ENCODE measurements at places on chromosomes 13 and 19.

DNA sequence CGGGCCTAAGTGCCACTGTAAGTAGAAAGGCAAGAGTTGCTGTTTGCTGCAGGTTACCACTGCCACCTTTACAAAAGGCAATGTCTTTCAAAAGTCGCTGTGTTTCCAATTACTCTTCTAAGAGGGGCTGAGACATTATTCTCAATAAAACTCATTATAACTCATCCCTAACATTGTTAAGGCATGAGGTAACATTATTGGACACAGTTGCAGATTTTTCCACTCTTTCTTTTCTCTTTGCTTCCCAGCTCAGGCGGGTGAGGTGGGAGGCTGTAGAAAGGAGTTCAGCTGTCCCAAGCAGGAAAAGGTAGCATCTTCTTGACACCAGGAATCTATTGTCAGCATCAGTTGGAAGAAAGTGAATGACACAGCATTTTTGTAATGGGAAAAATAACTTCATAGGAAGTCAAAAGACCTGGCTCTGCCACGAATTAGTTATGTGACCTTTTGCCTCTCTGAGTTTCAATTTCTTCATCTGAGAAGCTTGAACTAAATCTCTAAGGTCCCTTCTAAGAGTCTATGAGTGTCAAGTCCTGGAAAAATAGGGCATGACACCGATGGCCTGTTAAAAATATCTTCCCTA, 2.1 kb upstream of the UBL3 start:
- no peaks in the 10 kb centered on the region for H3K36me3 ChIP-seq
- H3K27me3 ChIP-seq: no peaks in the 10 kb centered on the region
- H3K4me1 ChIP-seq: no peaks in the 10 kb centered on the region
- no peak overlapping the region for H3K27ac ChIP-seq
- no peak overlapping the region for H3K4me3 ChIP-seq

- H3K4me3 ChIP-seq: no peak overlapping the region
- no peak overlapping the region for H3K27ac ChIP-seq
- H3K27me3 ChIP-seq: no peaks in the 10 kb centered on the region
- no peaks in the 10 kb centered on the region for H3K36me3 ChIP-seq
- DNase-seq: no peak
Measured at GRCh38 chr13:45787346-45787745, 64.2 kb downstream of the SIAH3 start.

DNA sequence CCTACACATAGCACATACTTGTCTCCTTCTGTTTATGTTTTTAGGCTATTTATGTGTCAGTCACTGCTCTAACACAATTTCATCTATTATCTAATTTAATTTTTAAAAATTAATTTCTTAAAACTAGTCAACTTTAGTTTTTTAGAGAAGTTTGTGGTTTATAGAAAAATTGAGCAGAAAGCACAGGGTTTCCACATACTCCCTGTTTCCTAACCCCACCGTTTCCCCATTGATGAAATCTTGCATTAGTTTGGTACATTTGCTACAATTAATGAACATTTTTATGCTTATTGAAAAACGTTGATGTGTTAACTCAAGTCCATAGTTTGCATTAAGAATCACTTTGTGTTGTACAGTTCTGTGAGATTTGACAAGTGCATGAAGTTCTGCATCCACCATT, 53.5 kb downstream of the TNFSF13B start:
- peaks cover 19% of the 10 kb centered on the region for H3K27me3 ChIP-seq
- H3K4me1 ChIP-seq: no peaks in the 10 kb centered on the region
- H3K36me3 ChIP-seq: no peaks in the 10 kb centered on the region
- H3K4me3 ChIP-seq: no peak overlapping the region

DNA sequence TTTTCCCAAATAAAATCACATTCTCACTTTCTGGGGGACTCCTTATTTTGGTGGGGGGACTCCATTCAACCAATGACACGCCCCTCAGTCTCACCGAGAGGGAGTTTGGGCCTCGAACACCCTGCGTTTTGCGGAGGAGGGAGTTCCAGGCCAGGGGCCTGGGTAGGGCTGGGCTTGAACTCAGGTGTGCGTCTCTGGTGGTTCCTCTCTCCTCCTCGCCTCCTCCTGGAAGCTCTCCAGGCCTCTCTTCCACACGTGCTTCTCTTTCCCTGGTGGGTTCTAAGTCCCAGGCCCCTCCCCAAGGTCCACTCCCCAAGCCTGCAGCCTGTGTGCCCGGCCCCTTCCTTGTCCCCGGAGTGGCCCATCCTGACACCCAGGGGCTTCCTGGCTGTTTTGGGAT, 14.7 kb downstream of the MEX3D start:
- H3K27me3 ChIP-seq: no peaks in the 10 kb centered on the region
- no peak overlapping the region for H3K27ac ChIP-seq
- H3K4me1 ChIP-seq: no peaks in the 10 kb centered on the region
- H3K4me3 ChIP-seq: no peak overlapping the region

DNA sequence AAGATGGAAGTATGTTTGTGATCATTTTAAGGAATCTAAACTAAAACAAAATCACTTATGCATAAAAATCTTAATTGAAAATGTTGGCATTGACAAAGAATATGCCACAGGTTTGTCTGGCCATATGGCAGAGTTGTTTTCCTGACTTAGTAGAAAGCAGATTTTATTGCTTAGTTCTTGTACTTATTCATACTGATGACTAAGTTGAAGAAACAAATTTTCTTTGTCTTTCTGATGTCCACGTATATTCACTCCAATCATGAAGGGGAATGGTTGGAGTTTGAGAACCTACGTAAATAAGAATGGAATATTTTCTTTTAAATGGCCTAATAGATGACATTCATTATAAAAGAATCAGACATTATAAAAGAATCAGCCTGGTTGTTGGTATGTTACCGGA, 8.0 kb upstream of the GPC6 start:
- peaks cover 7% of the 10 kb centered on the region for H3K4me1 ChIP-seq
- DNase-seq: no peak
- H3K36me3 ChIP-seq: no peaks in the 10 kb centered on the region
- no peaks in the 10 kb centered on the region for H3K27me3 ChIP-seq

- H3K36me3 ChIP-seq: peaks cover 2% of the 10 kb centered on the region
- no peak for DNase-seq
- no peaks in the 10 kb centered on the region for H3K27me3 ChIP-seq
- H3K4me3 ChIP-seq: no peak overlapping the region
- H3K27ac ChIP-seq: no peak overlapping the region
Measured at GRCh38 chr19:34690372-34690771, 12.9 kb downstream of the ZNF302 start.

DNA sequence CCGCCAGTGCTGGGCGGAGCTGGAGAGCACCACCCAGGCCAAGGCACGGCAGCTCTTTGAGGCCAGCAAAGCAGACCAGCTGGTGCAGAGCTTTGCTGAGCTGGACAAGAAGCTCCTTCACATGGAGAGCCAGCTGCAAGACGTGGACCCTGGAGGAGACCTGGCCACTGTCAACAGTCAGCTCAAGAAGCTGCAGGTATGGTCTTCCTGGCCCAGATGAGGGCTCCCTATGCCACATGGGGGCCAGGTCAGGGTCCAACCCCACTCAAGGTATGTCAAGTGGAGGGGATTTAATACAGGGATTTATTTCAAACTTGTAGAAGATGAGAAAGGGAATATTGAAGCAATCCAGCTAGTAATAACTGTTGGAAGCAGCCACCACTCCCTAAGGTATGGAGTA, 42.5 kb upstream of the SHKBP1 start:
- H3K4me3 ChIP-seq: no peak overlapping the region
- no peaks in the 10 kb centered on the region for H3K27me3 ChIP-seq
- H3K27ac ChIP-seq: no peak overlapping the region
- no peak for DNase-seq
- H3K4me1 ChIP-seq: no peaks in the 10 kb centered on the region
- no peaks in the 10 kb centered on the region for H3K36me3 ChIP-seq

DNA sequence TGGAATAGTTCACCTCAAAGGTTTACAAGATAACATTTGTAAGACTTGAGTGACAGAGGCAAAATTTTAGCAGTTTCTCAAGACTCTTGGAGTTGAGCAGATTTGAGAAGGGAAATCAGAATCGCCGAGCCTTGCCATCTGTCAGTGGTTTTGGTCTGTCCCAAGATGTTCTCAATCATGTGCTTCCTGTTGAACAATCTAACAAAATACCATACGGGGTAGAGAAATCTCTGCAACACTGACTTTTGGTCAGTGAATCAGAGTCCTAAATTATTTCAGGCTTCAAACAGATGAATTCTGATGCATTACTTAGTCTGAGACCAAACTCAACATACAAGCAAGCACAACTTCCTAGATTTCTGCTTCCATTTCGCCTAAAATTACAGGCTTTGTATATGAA, 3.8 kb downstream of the KCTD12 start:
- peaks cover 43% of the 10 kb centered on the region for H3K4me1 ChIP-seq
- no peak overlapping the region for H3K4me3 ChIP-seq
- H3K27ac ChIP-seq: no peak overlapping the region
- no peak for DNase-seq
- peaks cover 4% of the 10 kb centered on the region for H3K36me3 ChIP-seq

DNA sequence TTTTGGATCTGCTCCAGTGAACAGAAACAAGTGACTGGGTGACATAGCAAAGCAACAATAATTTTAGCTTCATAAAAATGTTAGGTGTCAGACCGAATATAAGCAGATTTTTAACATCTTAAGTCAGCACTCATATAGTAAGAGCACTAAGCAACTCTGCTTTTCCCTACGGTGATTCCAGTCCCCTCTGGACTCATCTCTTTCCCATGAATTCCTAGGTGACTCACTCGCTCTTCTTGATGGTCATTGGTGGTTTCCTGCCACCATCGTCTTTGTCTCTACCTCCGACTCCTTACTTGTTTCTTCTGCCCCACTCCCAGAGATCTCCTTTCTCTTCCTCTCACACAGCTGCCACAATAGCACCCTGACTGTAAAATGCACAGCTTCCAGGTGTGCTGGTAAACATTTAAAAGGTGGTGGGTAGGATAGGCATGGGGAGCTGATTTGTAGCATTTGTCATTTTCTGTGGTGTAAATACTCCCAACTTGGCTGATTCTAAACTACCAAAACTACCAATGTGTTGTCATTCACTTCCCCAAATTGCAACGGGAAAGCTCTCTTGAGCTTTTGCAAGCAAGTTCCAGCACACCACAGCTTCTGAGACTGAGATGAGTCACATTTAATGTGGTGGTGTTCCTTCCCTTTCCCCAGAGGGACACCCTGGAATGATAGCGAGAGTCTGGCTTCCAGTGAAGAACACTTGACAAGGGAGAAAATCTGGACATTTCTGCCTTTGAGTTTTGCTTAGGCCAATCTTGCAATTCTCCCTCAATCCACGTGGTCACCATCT, 42.8 kb upstream of the CLDN10 start:
- H3K27ac ChIP-seq: peak overlapping the region; percentile 27
- peaks cover 13% of the 10 kb centered on the region for H3K4me1 ChIP-seq
- no peaks in the 10 kb centered on the region for H3K27me3 ChIP-seq
- H3K36me3 ChIP-seq: no peaks in the 10 kb centered on the region
- H3K4me3 ChIP-seq: no peak overlapping the region

- no peak overlapping the region for H3K27ac ChIP-seq
- H3K4me1 ChIP-seq: peaks cover 6% of the 10 kb centered on the region
- peaks cover 26% of the 10 kb centered on the region for H3K27me3 ChIP-seq
- DNase-seq: no peak
- H3K4me3 ChIP-seq: no peak overlapping the region
Measured at GRCh38 chr19:16289594-16289993, 35.0 kb upstream of the KLF2 start.

GRCh38 chr13:113183450-113184129, 24.9 kb downstream of the PCID2 start:
- peaks cover 93% of the 10 kb centered on the region for H3K36me3 ChIP-seq
- no peaks in the 10 kb centered on the region for H3K27me3 ChIP-seq

DNA sequence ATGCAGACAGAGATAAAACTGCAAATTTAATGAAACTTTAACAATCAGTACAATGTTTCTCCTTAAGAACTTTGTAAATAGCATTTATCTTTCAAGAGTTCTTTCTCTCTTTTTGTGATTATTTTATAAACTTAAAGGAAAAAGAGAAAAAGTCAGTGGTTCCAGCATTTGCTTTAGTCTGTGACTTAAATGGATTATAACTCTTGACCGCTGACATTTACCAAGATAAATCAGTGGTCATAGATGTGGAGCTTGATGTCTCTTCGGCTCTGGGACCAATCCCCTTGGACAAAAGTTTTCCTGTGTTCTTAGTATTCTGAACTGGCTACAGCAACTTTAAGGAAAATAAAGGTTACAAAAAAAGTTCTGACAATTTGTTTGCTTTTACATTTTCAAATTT, 162.6 kb downstream of the TM9SF2 start:
- no peak for DNase-seq
- H3K36me3 ChIP-seq: no peaks in the 10 kb centered on the region
- H3K4me1 ChIP-seq: no peaks in the 10 kb centered on the region
- no peak overlapping the region for H3K27ac ChIP-seq

DNA sequence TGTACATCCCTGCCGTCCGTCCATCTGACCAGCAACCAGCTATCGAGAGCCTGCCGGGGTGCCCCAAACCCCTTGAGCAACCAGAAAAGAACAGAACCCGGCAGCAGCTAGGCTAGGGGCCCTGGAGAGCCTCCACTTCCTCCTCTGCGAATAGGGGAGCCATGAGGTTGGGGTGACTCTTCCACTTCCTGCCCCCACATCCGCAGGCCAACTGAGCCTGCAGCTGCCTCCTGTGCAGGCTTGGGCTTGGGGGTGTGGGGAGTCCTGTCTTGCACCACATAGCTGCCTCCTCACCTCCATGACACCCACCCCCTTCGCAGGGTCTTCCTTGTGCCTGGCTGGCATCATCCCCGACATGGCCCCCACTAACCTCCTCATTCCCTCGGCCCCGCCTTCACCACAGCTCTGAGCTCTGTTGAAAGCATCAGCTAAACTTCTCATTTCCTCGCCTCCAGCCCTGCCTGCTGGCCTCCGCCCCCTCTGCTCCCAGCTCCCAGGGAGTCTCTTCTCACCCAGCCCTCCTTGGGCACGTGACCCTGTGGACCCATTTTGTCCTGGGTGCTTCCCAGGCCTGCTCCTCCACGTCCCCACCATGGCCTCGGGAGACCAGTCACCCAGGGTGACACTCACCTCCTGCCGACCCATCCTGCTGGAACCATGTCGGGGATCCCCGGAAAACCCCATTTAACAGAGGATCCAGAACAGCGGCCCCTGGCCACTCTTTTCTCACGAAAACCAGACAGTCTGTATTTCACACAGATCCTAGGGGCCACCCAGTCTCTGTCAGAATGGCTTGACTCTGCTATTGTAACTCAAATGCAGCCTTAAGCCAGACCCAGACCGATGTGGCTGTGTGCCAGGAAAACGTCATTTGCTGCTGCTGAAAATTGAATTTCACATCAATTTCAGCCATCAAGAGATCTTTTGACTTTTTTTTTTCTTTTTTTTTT, 50.4 kb downstream of the MYO9B start:
- peaks cover 4% of the 10 kb centered on the region for H3K4me1 ChIP-seq
- H3K4me3 ChIP-seq: no peak overlapping the region
- no peaks in the 10 kb centered on the region for H3K36me3 ChIP-seq
- no peak overlapping the region for H3K27ac ChIP-seq
- H3K27me3 ChIP-seq: no peaks in the 10 kb centered on the region
- DNase-seq: no peak

DNA sequence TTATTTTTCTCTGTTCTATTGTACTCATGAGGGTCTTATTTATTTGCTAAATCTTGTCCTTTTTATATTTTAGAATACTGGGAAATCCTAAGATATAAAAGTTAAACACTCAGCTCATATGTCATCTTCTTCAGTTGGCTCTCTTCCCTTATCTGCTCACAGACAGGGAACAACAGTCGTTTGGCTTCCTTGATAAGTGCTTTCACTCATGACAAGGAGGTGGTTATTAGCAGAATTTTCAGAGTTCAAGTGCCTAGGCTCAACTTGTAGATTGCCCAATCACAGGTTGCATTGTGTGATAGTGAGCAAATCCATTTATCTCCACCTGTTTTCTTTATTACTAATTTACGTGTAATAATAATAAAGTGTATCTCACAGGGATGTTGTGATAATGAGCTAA, 620.3 kb upstream of the PCDH20 start:
- no peak for DNase-seq
- no peak overlapping the region for H3K4me3 ChIP-seq
- H3K27me3 ChIP-seq: peaks cover 1% of the 10 kb centered on the region
- H3K27ac ChIP-seq: no peak overlapping the region
